ENCODE measurements at places on chromosomes 5 and 9.

DNA sequence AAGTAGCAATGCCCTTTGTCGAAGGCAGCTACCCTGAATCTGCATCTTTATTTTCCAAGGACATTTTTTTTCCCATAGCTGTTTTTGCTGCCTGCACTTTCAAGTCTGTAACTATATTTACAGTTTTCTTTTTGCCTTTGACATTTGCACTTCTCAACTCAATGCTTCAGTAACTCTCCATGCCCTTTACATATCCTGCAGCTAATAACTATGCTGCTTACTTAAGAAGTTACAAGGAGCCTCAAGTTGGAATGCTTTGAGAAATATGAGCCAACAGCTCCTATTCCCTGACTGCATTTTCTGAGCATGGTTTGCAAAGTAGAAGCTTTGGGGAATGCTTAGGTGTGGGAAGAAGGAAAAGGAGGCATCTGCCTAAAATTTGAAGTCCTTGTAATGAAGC lies 194.8 kb upstream of the TRPC7 start:
- no peak for DNase-seq

DNA sequence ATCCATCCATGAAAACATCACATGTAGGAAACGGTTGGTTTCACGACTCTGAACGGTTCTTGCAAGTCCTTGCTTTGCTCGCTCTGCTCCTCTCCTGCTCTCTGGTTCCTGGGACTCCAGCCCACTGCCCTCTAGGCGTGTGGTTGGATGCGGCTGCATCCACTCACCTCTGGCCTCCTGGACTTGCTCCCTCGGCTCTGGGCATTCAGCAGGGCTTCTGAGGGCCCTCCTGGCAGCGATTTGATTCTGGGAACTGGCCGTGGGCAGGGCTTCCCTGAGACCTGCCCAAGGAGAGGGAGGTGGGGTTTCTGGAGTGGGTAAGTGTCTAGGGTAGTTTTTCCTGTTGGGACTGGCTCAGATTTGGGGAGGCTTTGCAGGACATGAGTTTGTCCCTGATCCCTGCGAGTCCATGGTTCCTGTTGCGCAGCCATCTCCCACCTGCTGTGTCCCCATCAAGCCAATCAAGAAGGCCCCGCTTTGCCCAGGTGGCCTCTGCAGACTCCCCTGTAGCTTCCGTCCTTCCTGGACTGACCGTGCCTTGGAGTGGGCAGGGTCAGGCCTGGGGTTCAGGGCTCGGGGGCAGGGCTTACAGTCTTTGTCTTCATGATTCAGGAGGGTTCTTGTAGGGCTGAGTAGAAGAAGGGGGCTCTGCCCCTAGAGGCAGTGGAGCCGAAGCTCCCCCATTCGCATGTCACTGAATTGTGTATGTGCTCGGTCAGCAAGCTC lies 192.3 kb downstream of the CACNA1B start:
- no peak for DNase-seq

- peak; percentile 42 for DNase-seq
These were observed 135.0 kb upstream of the GABRP start for GRCh38 chr5:170648541-170648940.

- no peak for DNase-seq
These were observed 111.0 kb downstream of the COL5A1 start for GRCh38 chr9:134752471-134753168.

- DNase-seq, result no peak
These were observed 4.0 kb downstream of the ELL2 start for GRCh38 chr5:95957561-95958203.

GRCh38 chr5:54985301-54986268 lies at the start of gene ESM1:
Gene ESM1, minus strand, starts transcription at chr5:54985593. Its CDS starts 76 bp downstream, at chr5:54985517.
- peak; percentile 79 for DNase-seq

- DNase-seq, result no peak
These were observed 120.5 kb upstream of the BOD1 start for GRCh38 chr5:173736923-173737412.

DNA sequence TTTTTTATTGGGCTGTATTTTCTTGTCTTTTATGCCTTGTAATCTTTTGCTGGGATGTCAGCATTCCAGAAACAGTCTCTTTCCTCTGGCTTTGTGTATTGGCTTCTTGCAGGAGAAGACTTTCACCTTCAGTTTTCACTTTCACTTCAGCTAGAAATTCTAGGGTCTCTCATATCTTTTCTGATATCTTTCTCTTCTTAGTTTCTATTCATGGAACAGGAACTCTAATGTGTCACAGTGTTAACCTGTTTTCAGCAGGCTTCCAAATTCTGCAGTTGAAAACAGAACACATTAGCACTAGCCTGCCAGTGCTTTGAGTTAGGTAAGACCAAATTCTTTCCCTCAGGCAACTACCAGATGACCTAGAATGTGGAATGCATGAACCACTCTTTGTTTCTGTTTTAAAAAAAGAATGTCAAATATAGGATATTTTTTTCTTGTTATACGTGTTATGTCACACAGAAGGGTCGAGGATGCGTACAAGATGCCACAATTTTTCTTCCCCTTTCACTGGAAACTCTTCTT lies 164.7 kb downstream of the TUSC1 start:
- no peak for DNase-seq

- no peak for DNase-seq
These were observed 180.4 kb upstream of the TRIM32 start for GRCh38 chr9:116506685-116507084.

- peak; percentile 49 for DNase-seq
These were observed 215.7 kb downstream of the GAS1 start for GRCh38 chr9:86731511-86732063.

- DNase-seq, result peak; percentile 81
These were observed 29.3 kb downstream of the PCDH1 start for GRCh38 chr5:141848744-141849414.

DNA sequence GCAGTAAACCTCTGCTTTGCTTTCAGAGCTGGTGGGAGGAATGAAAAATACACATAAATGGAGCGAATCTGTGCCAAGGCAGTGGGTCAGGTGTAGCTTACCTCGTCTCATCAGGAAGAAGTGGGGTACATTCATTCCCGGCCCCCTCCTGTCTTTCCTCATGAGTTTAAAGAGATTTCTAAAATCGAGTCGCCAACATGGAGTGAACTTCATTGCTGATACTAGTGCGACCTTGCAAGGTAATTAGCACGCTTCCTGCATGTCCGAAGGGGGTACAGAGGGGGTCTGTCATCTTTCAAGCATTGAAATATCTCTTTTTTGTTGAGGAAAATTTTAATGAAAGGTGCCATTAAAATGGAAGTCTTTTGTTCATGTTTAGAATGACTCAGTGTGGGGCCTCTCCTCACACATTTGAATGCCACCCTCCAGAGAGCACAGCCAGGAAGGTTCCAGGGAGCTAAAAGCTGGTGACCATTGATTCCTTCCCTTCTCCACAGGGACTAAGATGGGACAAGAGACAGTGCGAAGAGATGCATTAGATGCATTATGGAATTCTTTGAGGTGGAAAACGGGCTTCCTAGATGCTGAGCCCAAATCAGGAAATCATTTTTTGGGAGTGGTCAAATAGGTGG lies 114.2 kb downstream of the IRX1 start:
- DNase-seq, result no peak

GRCh38 chr9:122453677-122454135 lies 24.0 kb downstream of the OR1J1 start:
- DNase-seq, result no peak

GRCh38 chr9:76616780-76617179 lies 147.5 kb upstream of the PCA3 start:
- DNase-seq, result no peak

DNA sequence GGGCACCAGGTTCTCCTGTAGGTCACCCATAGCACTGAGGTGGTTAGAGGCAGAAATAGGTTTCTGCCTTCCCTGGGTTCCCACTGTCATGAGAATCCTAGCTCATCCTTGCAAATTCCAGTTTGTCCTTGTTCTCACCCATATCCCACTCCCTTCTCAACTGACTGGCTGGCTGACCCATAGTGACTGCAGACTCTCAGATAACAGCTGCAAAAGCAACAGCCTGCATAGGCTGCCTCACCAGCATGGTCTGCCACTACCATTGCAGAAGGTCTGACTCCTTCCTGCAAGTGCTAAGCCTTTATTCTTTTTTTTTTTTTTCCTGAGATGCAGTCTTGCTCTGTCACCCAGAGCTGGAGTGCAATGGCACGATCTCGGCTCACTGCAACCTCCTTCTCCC lies 194.0 kb downstream of the SEMA6A start:
- DNase-seq, result no peak

DNA sequence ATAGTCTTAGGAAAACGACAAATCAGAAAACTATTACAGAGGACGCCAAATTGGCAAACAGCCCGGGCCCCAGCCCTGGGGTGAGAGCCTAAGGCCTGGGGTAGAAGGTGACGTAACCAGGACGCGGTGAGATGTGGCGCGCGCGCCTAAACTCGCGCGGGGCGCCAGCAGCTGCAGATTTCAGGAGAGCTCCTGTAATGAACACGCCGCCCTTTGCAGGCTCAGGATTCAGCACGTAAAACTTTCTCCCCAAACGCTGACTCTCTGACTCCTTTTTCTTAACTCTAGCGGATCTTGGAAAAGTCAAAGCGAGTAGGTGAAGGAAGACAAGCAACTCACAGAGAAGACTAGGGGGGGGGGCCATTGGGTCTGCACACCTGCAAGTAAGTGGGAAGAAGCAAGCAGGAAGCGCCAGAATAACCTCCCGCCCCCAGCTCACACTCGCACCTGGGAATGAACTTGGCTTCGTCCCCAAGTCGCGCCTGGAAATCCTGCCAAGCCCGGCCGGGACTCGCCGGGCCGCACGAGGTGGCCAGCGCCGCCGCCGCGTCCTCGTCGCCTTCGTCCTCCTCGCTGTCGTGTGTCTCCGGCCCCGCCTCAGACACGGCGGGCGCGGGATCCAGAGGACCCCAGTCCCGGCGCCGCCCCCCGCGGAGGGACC lies 822 bp downstream of the RASEF start:
- peak; percentile 13 for DNase-seq

DNA sequence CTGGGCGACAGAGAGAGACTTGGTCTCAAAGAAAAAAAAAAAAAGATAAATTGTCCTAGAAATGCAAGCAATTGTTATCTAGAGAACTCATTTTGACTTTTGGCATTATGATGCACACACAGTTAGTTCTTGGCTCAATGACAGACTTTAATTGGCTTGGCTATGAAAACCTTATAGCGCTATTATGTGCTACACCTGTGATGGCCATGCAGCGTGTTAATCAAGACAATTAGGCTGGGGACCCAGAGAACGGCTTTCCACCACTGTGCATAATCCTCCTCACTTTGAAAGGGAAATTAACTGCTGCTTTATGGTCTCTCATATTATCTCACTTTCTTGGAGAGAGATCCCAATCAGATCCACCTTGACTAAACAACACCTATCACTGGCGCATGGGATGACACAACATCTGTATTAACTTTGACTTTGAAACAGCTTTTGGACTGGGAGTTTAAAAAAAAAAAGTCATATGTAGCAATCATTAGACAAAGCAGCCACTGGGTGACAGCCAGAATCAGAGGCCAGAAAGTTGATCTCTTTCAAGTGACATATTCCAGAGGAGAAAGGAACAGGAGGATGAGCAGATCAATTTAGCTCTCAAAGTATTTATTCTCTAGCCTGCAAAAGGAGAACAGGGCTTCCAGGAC lies 132.5 kb downstream of the PPP2R2B start:
- DNase-seq, result no peak

DNA sequence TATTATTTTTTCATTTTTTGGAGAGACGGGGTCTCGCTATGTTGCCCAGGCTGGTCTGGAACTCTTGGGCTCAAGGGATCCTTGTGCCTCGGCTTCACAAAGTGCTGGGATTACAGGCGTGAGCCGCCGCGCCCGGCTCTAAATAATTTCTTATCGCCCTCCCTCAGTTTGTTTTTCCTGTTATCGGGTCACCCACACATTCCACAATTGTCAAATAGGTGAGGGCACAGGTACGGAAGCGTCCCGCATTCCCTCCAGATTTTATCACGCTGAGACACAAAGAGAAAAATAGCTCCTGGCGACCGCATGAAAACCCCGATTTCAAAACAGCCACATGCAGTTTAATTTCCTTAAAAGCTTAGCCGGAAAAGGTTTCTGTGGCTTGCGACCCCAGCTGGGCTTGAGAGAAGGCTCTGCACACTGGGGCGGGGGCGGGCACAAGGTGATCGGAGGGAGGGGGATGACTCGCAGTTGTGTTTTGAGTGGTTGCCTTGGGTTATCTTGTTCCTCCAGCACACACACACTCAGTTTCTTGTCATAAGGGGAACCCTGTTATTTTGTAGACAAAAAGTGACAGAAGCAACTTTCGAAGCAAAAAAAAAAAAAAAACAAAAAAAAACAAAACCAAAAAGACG lies 717 bp upstream of the IQGAP2 start:
- DNase-seq, result no peak

DNA sequence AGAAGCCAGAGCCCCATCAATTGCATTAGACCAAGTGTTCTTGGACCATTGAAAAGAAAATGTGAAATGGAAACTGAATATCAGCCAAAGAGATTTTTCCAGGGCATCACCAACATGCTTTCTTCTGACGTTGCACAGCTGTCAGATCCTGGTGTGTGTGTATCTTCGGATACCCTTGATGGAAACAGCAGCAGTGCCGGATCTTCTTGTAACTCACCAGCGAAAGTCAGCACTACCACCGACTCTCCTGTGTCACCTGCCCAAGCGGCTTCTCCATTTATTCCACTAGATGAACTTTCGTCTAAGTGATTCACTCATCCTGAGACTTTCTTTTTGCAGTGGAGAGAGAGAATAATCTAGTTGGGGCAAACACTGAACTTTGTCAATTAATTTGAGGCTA lies 75.7 kb downstream of the PIP5K1B start:
- peak; percentile 10 for DNase-seq

DNA sequence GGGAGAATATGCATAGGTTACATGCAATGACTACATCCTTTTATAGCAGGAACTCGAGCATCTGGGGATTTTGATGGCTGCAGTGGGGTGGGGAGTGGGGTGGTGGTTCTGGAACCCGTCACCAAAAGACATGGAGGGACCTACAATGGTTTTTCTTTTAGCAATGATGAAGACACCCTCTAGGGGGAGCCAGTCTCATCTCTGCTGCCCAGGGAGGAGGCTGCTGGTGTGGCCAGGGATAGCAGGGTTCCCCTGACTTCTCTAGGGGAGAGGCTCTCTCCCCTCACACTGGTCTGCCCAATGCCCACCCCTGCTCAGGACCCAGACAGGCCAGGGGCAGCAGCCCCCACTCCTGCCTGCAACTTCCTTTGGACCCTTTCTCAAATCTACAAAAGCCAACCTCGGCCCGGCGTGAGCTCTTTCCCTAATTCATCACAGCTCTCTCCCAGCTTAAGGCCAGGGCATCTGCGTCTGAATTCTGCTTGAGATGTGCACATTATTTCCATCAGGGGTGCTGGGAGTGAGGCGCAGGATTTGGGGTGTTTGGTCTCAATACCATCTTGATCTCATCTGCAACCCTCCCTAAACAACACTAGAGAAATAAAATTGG lies 73.6 kb upstream of the RETREG1 start:
- DNase-seq, result peak; percentile 64

GRCh38 chr5:98564836-98565235 lies 208.6 kb upstream of the RGMB start:
- peak; percentile 57 for DNase-seq

Data from EH (cell line).